ENCODE measurements at places on chromosomes 7 and 10. TPM values are rescaled to one million over a fixed set of nuclear protein-coding genes. Genes with fewer than 3 reads are reported as not detected.

The EBLN1 gene
- not detected for total RNA-seq

DNA sequence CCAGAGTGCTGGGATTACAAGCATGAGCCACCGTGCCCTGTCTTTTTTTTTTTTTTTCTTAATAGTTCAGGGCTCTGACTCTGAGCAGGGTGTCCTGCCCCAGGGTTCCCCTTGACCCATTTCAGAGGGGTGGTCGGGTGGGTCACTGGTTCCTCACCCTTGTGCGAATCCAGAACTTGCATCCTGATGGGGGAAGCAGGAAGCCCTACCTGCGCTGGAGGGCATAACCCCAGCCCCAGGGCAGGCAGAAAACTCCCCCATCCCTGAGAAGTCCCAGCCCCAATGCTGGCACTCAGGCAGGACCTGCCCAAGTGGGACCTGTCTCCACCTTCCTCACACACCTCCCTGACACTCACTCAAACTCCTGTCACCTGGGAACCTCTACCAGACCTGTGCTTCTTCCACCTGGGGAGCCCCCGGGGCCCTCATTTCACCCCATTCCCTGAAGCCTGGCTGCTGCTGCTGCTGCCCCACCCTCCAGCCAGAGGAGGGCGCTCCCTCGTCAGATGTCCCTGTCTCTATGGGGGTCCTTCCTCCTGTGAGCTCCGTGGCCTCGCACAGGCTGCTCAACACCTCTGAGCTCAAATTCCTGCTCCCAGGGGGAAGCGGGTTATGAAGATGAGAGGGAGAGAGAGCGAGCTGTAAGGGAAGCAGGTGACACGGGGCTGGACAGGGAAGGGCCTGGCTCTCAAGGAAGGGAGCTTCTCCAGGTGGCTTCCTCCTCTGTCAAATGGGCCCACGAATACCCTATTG, 15.1 kb upstream of the ZNF273 start:
- DNase-seq = no peak

The GFRA1 gene
- 16.0 TPM for total RNA-seq

DNA sequence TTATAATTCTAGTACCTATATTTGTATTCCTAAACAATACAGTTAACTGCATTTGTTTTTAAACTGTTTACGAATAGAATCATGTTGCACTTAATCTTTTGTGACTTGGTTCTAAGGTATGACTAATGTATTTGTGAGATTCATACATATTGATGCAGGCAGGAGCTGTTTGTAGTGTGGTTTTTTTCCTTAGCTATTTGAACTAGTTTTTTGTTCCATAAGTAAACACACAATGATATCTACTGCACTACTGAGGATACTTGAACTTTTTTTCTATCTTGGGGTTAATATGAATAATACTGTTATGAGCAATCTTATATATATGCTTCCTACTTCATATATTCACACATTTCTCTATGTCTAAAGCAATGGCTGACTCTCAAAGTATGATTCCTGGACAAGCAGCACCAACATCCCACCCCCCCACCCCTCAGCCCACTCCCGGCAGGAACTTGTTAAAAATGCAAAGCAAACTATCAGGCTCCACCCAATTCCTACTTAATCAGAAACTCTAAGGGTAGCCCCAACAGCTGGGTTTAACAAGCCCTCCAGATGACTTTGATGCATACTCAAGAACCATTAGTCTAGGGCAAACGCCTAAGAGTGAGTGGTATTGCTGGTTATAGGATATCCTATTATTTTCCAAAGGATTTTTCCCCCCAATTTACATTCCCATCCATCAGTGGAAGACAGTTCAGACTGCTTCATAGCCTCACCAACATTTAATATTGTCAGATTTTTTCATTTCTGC, 25.8 kb downstream of the BRAF start:
- no peak for DNase-seq

GRCh38 chr10:5975641-5976473, 1.5 kb downstream of the IL15RA start:
- no peak for DNase-seq

GRCh38 chr7:99210265-99210970, 2.5 kb upstream of the KPNA7 start:
- DNase-seq = no peak

The IDI2 gene
- not detected for total RNA-seq

DNA sequence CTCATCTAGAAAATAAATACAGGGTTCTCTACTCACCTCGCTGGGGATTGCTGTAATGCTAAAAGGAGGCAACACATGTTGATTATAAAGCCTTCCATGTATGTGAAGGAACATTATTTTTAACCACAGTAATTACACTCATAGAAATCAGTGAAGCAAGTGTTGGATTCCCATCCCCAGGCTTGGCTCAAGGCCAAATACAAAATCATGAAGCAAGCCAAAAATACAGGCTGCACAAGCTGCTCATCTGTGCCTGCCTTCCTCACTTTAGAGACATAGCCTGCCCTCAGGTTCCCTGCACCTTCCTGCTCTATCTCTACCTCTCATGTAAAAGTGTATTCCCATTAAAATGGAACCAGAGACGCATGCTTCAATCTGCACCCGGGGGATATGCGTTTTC, 1077.1 kb upstream of the C7orf33 start:
- DNase-seq = no peak

- DNase-seq = no peak
These were observed 42.5 kb downstream of the SYPL1 start for GRCh38 chr7:106069471-106070200.

DNA sequence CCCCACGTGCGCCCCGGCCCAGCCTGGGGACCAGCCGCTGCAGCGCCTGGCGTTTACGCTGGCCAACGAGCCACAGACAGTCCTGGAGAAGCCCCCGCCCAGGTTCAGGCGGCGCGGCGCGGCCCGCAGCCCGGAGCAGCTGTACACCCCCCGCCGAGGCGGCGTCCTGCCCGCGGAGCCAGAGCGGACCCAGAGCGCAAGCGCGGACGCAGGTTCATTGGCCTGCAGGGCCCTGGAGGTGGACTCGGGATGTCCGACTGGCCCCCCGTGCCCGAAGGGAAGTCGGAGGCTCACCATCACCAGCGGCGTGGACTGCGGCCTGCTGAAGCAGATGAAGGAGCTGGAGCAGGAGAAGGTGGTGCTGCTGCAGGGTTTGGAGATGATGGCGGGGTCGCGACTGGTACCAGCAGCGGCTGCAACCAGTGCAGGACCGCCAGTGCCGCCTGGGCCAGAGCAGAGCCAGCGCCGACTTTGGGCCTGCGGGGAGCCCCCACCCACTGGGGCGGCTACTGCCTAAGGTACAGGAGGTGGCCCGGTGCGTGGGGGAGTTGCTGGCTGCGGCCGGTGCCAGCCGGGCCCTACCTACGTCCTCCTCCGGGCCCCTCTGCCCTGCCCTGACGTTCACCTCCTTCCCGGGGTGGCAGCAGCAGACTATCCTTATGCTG, 72.0 kb upstream of the KCTD7 start:
- DNase-seq = no peak

- no peak for DNase-seq
These were observed 172.9 kb downstream of the SPAG6 start for GRCh38 chr10:22518167-22518724.

The SH2D4B gene
- total RNA-seq = not detected

- DNase-seq = no peak
These were observed 7.1 kb downstream of the HEPACAM2 start for GRCh38 chr7:93218997-93219827.

GRCh38 chr7:86939197-86939814, 120.1 kb downstream of the ELAPOR2 start:
- DNase-seq = no peak

DNA sequence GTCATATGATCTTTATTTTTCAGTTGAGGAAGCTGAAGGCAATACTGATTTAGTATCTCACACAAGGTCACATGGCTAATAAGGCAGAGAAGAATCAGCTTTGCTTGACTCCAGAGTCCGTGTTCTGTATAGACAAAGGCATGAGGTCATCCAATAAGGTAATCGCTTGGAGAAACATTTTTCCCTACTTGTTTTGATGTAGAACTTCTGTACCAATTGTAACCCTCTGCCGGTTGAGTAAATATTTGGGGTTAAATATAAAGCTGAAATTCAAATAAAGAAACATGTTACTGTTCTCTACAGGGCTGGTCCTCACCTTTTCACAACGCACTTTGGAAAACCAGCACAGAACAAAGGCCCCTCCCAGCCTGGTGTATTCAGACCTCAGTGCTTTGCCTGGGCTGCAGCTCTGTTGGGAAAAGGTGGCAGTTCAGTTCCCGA, 83.0 kb upstream of the INSYN2A start:
- no peak for DNase-seq

The MINDY4 gene
- 25.9 TPM for total RNA-seq

The HTR5A gene
- not detected for total RNA-seq

The TBXAS1 gene
- total RNA-seq = 5.1 TPM

The ARHGAP22 gene
- 8.3 TPM for total RNA-seq

- DNase-seq = no peak
These were observed 247.4 kb downstream of the ELFN1 start for GRCh38 chr7:1917221-1918062.

The CNNM1 gene
- 1.7 TPM for total RNA-seq

The CPEB3 gene
- total RNA-seq = 6.2 TPM

- no peak for DNase-seq
These were observed 11.7 kb downstream of the PTPRE start for GRCh38 chr10:127918572-127918971.

GRCh38 chr10:102613286-102613685, 31.0 kb upstream of the TRIM8 start:
- DNase-seq = peak; percentile 31
